NCI-H2107 (cell line): ENCODE measurements at places on chromosomes 4 and X.

DNA sequence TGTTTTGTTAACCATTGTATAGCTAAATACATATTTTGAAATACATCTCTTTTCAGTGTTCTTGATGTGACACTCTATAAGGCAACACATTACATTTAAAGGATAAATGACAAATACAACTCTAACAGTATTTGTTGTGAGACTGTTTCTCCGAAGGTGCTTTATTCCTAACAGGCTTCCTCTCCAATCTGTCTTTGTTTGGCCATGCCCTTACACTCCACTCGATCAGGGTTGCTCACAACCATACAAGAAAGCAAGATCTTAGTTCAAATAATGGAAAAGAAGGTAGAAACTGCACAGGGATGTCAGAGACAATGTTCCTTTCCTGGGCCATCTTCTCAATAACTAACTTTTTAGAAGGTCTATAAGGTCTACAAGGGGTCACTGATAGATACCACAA lies 36.5 kb downstream of the AMMECR1 start:
- no peak for DNase-seq

- DNase-seq: no peak
Measured at GRCh38 chr4:110533940-110534339, 58.0 kb downstream of the ENPEP start.

GRCh38 chr4:3385711-3386420 lies 55.9 kb upstream of the HGFAC start:
- DNase-seq: no peak

- DNase-seq: no peak
Measured at GRCh38 chr4:37533286-37534033, 152.7 kb downstream of the RELL1 start.

DNA sequence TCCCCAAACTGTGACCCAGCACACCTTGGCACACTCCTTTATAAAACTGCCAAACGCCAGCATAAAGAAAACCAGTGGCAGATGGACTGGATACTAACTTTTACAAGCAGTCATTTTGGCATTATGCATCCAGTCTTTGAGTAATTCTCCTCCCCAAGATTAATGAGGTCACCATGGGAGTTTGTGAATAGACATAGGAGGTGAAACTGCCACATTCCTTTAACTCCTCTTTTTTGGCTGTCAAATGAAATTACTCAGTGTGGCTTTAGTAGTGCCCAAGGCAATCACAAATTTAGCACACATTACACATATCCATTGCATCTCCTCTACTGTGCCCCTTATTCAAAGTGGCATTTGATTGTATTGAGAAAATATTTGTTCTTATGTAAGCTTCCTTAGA lies 315.3 kb upstream of the FGF13 start:
- DNase-seq: no peak
